ENCODE measurements at places on chromosomes 12 and 14. TPM values are rescaled to one million over a fixed set of nuclear protein-coding genes. Genes with fewer than 3 reads are reported as not detected.

The BCAT1 gene
- 7.3 TPM for total RNA-seq

The OTOGL gene
- not detected for total RNA-seq

The KRT82 gene
- total RNA-seq: not detected

The YARS2 gene
- total RNA-seq: 24.0 TPM

DNA sequence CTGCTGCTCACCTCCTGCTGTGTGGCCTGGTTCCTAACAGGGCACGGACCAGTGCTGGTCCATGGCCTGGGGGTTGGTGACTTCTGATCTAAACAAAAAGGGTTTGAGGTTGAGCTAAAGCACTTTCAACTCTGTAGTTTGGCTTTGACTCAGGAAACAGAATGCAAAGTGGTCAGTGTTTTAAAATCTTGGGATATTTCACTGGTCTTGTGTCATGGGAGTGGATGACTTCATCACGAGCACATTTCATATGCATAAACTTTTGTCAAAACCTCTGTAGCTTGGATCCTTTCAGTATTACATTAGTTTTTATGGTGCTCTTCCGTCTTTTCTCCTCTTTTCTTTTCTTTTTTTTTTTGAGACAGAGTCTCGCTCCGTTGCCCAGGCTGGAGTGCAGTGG is 25.6 kb downstream of the FAM161B start:
- DNase-seq: no peak

- no peak for DNase-seq
These were observed 217.4 kb upstream of the PDE3A start for GRCh38 chr12:20150835-20151422.

DNA sequence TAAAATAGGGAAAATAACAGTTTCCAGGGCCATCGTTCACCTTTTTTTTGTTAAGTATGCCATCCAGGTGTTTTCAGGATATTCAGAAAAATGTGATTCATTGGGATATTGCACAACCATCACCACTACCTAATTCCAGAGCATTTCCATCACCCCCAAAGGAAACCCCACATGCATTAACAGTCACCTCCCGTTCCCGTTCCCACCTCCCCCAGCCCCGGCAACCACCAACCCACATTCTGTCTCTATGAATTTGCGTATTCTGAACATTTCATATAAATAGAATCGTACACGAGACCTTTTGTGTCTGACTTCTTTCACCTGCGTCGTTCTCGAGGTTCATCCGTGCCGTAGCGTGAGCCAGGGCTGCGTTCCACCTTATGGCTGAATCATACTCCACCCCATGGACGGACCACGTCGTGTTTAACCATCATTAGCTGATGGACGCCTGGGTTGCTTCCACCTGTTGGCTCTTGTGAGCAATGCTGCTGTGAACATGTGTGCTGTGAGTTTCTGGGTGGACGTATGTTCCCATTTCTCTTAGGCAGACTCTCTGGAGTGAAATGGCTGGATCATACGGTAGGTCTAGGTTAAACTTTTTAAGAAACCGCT is 51.0 kb upstream of the NCOR2 start:
- no peak for DNase-seq

DNA sequence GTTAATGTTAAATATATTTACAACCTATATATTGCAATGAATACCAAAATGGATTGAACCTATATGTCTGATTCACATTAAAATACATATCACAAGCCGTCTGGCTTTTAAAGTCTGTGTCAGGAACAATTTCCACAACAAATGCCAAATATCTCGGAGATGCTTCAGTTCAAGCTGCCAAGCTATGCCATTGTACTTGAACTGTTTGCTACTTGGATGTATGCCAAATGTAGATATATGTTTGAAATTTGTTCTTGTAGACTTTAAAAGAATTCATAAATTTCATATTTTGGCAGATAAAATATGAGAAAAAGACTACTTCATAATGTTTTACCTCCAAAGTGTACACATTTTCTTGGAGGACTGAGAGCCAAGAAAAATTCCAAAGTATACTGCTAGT is 37.0 kb downstream of the WASHC3 start:
- no peak for DNase-seq

The RAB2B gene
- total RNA-seq: 23.8 TPM

All from activated CD4-positive, alpha-beta T cell treated with anti-CD3 and anti-CD28 coated beads, Interleukin-2, amount 10 ng/mL, durations not matched to agents 7 days and 5 days (primary cell).